GF-D8 (cell line): ENCODE measurements at places on chromosomes 1 and 21.
A peak's percentile ranks its signal among the peaks of the same experiment; 100 is the strongest.

DNA sequence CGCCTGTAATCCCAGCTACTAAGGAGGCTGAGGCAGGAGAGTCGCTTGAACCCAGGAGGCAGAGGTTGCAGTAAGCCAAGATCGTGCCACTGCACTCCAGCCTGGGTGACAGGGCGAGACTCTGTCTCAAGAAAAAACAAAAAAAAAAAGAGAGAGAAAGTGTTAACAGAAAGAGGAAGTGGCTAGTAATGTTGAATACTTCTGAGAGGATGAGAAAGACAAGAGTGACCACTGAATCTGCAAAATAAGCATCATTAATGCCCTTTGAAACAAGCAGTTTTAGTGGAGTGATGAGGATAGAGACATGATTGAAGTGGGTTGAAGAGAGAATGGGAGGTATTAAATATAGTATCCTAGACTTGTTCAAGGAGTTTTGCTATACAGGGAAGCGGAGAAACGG, 11.7 kb downstream of the MPZ start:
- peak; percentile 10 for DNase-seq

DNA sequence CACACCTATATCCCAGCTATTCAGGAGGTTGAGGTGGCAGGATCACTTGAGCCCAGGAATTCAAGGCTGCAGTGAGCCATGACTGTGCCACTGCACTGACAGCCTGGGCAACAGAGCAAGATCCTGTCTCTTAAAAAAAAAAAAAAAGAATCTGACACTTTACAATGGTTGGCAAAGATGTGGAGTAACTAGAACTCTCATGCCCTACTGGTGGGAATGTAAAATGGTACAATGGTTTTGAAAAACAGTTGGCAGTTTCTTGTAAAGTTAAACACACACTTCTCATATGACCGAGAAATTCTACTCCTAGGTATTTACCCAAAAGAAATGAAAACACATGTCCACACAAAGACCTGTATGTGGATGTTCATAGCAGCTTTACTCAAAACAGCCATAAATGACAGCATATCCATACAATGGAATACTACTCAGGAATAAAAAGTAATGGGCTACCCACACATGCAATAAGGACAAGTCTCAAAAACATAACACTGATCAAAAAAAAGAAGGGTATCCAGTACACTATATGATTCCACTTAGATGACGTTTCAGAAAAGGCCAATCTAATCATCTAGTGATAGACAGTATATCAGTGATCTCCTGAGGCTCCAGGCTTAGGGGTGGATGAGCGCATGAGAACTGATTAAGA, 58.1 kb downstream of the HLCS start:
- no peak for DNase-seq

GRCh38 chr1:41920658-41921057, 1.9 kb upstream of the HIVEP3 start:
- DNase-seq = no peak

- DNase-seq = no peak
Observed at GRCh38 chr1:217876401-217876800, 245.3 kb downstream of the SPATA17 start.

- DNase-seq = no peak
Observed at GRCh38 chr1:228488818-228489674, 1.9 kb downstream of the RNF187 start.

GRCh38 chr1:245516284-245516759, 361.5 kb downstream of the KIF26B start:
- peak; percentile 70 for DNase-seq

GRCh38 chr1:3403011-3403345, 51.5 kb upstream of the ARHGEF16 start:
- no peak for DNase-seq

GRCh38 chr1:48061162-48062136, 64.3 kb upstream of the TRABD2B start:
- DNase-seq = no peak

DNA sequence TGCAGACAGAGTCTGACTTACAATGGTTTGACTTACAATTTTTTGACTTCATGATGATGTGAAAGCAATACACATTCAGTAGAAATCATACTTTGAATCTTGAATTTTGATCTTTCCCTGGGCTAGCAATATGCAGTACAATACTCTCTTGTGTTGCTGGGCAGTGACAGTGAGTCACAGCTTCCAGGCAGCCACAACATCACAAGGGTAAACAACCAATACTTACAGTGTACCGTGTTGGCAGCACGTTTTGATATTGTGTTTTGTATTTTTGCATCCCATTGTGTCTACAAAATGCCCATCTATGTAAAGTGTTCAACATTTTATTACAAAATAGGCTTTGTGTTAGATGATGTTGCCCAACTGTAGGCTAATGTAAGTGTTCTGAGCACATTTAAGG, 150.9 kb downstream of the NTMT2 start:
- no peak for DNase-seq

DNA sequence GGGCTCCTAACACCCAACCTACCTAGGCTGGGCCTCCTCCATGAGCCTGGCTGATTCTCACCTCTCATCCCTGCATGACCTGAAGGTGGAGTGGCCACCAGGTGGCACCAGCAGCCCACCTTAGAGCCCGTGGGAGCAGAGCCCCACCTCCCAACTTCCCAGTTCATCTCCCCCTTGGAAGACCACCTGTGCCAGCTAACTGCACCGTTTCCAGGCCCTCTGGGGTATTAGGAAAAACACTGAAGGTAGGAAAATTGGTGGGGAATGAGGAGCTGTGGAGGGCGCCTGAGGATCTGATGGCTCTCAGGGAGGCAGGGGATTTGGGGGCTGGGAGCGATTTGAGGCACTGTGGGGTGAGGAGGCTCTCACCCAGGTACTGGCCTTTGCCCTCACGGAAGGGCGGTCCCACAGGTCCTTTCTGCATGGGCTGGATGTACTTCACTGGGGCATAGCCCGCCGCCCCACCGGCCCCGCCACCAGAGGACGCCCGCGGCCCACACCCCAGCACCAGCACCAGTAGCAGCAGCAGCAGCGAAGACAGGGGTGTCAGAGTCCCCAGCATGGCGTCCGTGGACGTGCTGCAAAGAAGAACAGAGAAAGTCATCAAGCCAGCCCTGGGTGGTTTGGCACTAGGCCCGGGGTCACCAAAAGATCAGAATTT, 11.1 kb downstream of the ADPRS start:
- no peak for DNase-seq

DNA sequence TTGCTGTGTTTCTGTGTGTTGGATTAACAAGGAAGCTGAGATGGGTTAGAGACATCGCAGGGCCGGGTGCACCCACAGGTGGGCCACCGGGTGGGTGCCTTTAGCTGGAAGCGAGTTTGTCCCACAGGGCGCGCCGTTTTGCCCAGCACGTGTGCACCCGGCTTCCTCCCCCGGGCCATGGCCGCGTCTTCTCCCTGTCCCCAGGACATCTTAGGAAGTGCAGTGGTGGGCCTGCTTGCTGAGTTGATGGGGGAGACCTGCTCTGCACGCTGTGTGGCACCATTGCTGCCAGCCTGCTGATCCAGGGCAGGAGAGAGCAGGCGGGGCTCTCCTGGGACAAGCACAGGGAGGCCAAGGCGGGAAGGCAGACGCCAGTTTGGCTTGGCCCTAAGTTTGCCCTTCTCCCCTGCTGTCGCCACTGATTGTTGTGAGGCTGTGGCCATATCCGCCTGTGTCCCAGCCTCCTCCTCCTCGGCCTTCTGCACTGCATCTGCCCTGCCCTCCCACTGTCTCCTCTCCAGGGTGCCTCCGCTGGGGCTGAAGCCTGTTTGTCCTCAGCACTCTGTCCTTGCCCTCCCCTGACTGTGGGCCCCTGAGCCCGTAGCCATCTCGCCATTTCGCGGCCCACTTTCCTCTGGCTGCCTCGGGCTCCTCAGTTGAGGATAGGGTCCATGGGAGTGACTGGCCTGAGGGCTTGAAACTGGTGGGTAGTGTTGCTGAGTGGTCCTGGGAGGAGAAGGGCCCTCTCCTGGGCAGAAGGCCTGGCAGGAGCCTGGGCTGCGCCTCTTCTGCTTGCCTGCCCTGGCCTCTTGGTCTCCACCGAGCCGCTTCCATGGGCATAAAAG, 47.6 kb downstream of the PKNOX1 start:
- DNase-seq = no peak

- no peak for DNase-seq
Observed at GRCh38 chr1:182383037-182383661, 8.4 kb downstream of the GLUL start.

DNA sequence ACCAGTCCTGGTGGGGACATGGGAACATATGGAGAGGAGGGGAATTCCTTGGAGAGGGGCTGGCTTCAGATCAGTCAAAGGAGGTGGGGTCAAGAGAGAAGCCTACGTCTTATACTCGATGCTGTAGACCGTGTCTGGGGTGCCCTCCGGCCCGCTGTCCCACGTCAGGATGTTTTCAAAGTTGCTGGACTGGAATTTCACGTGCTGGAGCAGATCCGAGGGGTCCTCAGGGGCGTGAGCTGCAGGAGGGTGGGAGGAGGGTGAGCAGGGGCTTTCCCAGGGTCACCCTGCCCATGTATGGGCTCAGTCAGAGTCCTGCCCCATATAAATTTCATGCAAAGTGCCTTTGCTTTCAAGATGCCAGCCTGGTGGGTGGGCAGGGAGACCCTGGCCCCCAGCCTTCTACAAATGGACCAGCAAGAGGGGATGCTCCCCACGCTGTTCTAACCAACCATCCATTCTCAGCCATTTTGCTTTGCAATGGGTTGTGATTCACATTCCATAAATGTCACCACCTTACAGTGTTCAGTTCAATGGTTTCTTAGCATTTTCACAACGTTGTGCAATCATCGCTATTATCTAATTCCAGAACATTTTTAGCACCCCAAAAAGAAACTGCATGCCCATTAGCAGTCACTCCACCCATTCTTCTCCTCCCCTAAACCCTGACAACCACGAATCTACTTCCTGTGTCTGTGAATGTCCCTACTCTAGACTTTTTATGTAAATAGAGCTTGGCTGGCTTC, 4.3 kb downstream of the IL22RA1 start:
- no peak for DNase-seq
